ENCODE measurements at places on chromosomes 13 and 19. TPM values are rescaled to one million over a fixed set of nuclear protein-coding genes. Genes with fewer than 3 reads are reported as not detected.
A peak's percentile ranks its signal among the peaks of the same experiment; 100 is the strongest.

Gene TSSK6
- 4.1 TPM for total RNA-seq

Gene TGFBR3L
- 30.9 TPM for total RNA-seq

Gene DLL3
- 0.17 TPM for total RNA-seq

Gene METTL21C
- not detected for total RNA-seq

Gene CD33
- total RNA-seq: 3.1 TPM

Gene TMEM86B
- total RNA-seq: 10.6 TPM

Gene NLRP9
- total RNA-seq: not detected

DNA sequence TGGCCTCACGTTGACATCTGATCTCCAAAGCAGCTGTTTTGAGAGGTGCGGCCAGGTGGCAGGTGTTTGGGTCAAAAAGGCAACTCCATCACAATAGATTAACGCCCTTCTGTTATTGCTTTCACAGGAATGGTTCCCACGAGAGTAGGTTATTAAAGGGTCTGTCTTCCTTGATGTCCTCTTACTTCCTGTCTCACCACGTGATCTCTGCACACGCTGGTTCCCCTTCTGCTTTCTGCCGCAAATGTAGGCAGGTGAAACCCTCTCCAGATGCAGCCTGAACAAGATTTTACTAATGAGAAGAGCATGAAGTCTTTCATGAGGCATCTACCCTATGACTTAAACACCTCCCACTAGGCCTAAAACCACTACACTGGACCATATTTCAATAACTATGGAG, 22.8 kb upstream of the ZNF564 start:
- H3K4me1 ChIP-seq: no peaks in the 10 kb centered on the region
- H3K27me3 ChIP-seq: no peaks in the 10 kb centered on the region
- no peak overlapping the region for H3K4me3 ChIP-seq
- no peak for DNase-seq

- H3K27me3 ChIP-seq: no peaks in the 10 kb centered on the region
- H3K36me3 ChIP-seq: no peaks in the 10 kb centered on the region
- no peak for DNase-seq
Observed at GRCh38 chr19:1837625-1838105, 10.6 kb downstream of the REXO1 start.

GRCh38 chr13:36674337-36675212, 755 bp downstream of the SERTM1 start:
- H3K4me3 ChIP-seq: no peak overlapping the region
- peaks cover 5% of the 10 kb centered on the region for H3K27me3 ChIP-seq
- H3K36me3 ChIP-seq: no peaks in the 10 kb centered on the region
- H3K4me1 ChIP-seq: no peaks in the 10 kb centered on the region

DNA sequence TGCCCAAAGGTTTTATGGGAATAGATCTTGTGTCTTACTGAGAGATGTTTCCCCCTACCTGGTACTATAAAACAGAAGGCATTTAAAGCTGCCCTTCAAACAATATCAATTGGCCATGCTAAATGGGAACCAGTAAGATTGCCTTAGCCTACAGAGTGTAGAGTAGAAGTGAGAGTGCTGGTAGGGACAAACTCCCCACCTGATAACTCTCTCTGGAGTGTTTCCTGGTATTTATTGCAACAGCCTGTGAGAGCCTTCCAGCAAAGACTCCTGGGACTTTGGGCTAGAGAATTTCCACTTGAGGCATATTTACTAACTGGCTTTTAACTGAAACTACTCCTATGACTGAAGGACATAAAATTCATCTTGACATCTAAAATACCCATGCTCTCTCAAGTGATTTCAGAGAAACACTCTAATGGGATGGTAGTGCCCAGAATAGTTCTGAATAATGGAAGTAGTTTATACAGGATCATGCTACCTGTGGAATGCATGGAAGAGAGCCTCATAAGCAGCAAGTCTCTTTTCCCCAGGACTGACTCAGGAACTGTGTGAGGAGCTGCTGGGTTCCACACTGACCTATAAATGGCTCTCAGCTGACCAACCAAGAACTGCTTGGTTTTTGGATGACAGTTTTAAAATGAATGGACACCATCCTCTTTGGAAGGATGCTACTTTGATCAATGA, 132.7 kb upstream of the SLITRK5 start:
- DNase-seq: no peak
- no peak overlapping the region for H3K4me3 ChIP-seq

DNA sequence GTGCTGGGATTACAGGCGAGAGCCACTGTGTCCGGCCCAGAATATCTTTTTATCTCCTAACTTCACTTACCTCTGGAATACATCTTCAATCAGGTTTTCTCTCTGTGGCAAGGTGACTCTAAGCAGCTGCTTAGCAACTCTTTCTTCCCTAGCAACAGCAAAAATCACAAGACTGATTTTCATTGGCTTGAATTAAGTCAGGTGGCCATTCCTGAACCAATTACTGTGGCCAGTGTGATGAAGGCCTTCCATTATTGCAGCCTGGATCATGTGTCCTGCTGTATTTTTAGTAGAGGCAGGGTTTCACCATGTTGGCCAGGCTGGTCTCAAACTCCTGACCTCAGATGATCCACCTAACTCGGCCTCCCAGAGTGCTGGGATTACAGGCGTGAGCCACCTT, 9.0 kb upstream of the LTBP4 start:
- peaks cover under 1% of the 10 kb centered on the region for H3K36me3 ChIP-seq
- H3K4me3 ChIP-seq: no peak overlapping the region
- no peak for DNase-seq
- peaks cover 30% of the 10 kb centered on the region for H3K4me1 ChIP-seq
- no peak overlapping the region for H3K27ac ChIP-seq

GRCh38 chr19:27975419-27976005, 1237.4 kb downstream of the UQCRFS1 start:
- H3K36me3 ChIP-seq: no peaks in the 10 kb centered on the region
- no peak overlapping the region for H3K4me3 ChIP-seq
- no peaks in the 10 kb centered on the region for H3K4me1 ChIP-seq
- no peaks in the 10 kb centered on the region for H3K27me3 ChIP-seq
- no peak overlapping the region for H3K27ac ChIP-seq
- no peak for DNase-seq

- peak; percentile 62 for DNase-seq
- H3K27me3 ChIP-seq: no peaks in the 10 kb centered on the region
- peaks cover 9% of the 10 kb centered on the region for H3K36me3 ChIP-seq
- peak within 1 kb of the TSS; percentile 80 for H3K27ac ChIP-seq
Observed at GRCh38 chr19:10315335-10316214, at the start of gene FDX2. Gene FDX2 (minus strand): TSS chr19:10316015. CDS start chr19:10315996, 19 bp downstream.

GRCh38 chr13:109333893-109334651, 452.3 kb downstream of the IRS2 start:
- no peaks in the 10 kb centered on the region for H3K27me3 ChIP-seq
- DNase-seq: no peak
- H3K27ac ChIP-seq: no peak overlapping the region
- no peaks in the 10 kb centered on the region for H3K36me3 ChIP-seq
- H3K4me3 ChIP-seq: no peak overlapping the region

DNA sequence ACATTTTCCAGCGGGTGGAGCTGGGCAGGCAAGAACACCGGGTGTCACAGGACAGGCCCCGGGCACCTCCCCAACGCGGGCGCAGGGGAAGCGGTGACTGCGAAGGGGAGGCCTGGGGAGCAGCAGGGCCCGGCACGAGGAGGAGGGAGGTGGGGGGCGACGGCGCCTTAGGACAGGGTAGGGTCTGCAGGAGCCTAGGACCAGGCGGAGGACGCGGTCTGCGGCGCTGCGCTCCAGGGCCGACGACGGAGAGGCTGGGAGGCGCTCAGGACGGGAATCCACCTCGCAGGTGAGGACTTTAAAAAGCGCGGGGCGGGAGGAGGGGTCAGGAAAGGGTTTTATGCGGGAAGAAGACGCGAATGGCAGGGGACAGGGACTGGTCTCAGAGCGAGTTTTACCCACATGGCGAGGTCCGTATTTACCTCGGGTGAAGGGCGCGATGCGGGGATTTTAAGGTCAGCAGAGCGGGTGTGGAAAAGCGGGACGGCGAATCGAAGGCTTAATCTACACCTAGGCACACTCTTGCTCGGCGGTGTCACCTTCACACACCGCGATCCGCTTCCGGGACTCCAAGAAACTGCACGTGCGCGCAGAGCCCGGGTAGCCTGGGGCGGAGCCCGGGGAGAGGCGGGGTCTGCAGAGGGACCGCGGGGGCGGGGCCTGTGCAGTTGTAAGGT, 13.5 kb downstream of the ERVV-2 start:
- no peak overlapping the region for H3K27ac ChIP-seq
- H3K4me1 ChIP-seq: no peaks in the 10 kb centered on the region
- H3K27me3 ChIP-seq: no peaks in the 10 kb centered on the region

DNA sequence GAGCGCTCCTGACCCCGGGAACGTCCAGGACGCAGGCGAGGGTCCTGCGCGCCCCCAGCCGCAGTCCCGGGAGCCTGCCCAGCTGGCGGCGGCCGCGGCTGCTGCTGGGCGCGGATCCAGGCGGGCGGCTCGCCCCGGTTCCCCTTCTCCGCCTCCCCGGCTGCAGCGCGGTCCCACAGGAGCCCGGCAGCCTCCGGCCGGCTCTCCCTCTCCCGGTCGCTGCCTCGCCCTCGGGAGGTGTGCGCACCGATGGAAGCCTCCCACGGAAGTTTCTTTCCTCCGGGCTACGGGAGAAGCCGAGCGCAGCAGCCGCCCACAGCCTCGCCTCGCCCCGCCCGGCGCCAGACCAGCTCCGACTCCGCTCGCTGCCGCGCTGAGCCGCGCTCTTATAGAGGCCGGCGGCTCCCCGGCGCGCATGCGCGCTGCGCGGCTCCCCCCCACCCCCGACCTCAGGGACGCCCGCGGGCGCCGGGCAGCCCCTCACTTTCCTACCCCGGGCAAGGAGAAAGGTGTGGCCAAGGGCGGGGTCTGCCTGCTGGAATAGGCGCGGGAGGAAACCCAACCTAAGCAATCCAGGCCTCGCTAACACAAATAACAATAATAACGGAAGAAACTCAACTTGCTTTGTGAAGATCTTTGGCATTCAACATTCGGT, at the start of gene SHISA2:
Gene SHISA2 (minus strand): TSS at position 360 of the 655 bp plus-strand sequence. CDS start 1,041 bp downstream, outside the sequence.
- H3K36me3 ChIP-seq: no peaks in the 10 kb centered on the region
- H3K4me3 ChIP-seq: no peak within 1 kb of the TSS
- DNase-seq: no peak
- no peaks in the 10 kb centered on the region for H3K4me1 ChIP-seq
- no peak within 1 kb of the TSS for H3K27ac ChIP-seq
- H3K27me3 ChIP-seq: peaks cover 38% of the 10 kb centered on the region

- no peak overlapping the region for H3K4me3 ChIP-seq
- no peaks in the 10 kb centered on the region for H3K27me3 ChIP-seq
- peak; percentile 50 for DNase-seq
- 0 out of 2 replicates have a peak overlapping the region, but pooled peaks have one; percentile 7 for H3K27ac ChIP-seq
- H3K36me3 ChIP-seq: no peaks in the 10 kb centered on the region
Observed at GRCh38 chr13:20495087-20496023, 30.3 kb downstream of the CRYL1 start.

GRCh38 chr19:8610041-8610935, at the start of gene ADAMTS10:
Gene ADAMTS10 (minus strand): TSS chr19:8610715. CDS start chr19:8605710, 5,005 bp downstream.
- H3K4me1 ChIP-seq: peaks cover 31% of the 10 kb centered on the region
- no peaks in the 10 kb centered on the region for H3K27me3 ChIP-seq
- no peaks in the 10 kb centered on the region for H3K36me3 ChIP-seq
- DNase-seq: no peak
- peak within 1 kb of the TSS; percentile 70 for H3K4me3 ChIP-seq

GRCh38 chr19:27774827-27775226, 1438.1 kb downstream of the UQCRFS1 start:
- DNase-seq: no peak
- H3K27ac ChIP-seq: no peak overlapping the region

- H3K27me3 ChIP-seq: no peaks in the 10 kb centered on the region
- no peak for DNase-seq
- H3K4me1 ChIP-seq: no peaks in the 10 kb centered on the region
- no peak overlapping the region for H3K27ac ChIP-seq
- no peak overlapping the region for H3K4me3 ChIP-seq
Observed at GRCh38 chr19:46724468-46724867, 7.6 kb upstream of the PRKD2 start.

DNA sequence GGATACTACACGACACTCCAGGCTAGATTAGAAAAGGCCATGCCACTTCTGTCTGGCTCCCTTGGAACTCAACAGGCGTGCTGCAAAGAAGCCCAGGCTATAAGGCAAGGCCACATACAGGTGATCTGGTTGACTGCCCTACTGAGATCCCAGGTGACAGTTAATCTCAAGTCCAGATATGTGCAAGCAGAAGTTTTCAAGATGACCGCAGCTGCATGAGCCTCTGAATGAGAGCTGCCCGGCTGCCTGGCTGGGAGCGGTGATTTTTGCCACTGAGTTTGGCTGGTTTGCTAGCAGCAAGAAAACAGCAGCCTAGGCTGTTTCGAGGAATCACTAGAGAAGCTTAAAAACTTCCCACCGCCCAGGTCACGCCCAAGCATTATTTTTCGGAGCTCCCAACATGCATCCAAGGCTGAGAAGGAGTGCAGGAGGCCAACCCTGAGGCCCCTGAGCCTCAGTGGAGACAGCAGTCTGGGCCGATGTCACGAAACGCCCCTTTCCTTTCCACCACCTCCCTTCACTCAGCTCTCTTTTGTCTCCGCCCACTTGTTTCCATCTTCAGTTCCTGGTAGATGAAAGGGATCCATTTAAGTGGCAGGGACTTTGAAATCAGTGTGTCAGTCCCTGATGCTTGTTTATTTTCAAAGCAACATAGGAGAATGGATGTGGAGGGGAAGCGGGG, 14.0 kb upstream of the URI1 start:
- no peaks in the 10 kb centered on the region for H3K4me1 ChIP-seq
- H3K27me3 ChIP-seq: no peaks in the 10 kb centered on the region
- H3K4me3 ChIP-seq: no peak overlapping the region
- no peak for DNase-seq

- H3K36me3 ChIP-seq: peaks cover 7% of the 10 kb centered on the region
- H3K4me1 ChIP-seq: no peaks in the 10 kb centered on the region
- no peak overlapping the region for H3K27ac ChIP-seq
- DNase-seq: no peak
- no peaks in the 10 kb centered on the region for H3K27me3 ChIP-seq
Observed at GRCh38 chr19:11390933-11391680, 7.0 kb upstream of the EPOR start.
